Astrocyte (in vitro differentiated cells and primary cell): ENCODE measurements at places on chromosomes 7 and 10.

GRCh38 chr7:16086743-16087142 lies 334.6 kb downstream of the CRPPA start:
- DNase-seq: no peak

DNA sequence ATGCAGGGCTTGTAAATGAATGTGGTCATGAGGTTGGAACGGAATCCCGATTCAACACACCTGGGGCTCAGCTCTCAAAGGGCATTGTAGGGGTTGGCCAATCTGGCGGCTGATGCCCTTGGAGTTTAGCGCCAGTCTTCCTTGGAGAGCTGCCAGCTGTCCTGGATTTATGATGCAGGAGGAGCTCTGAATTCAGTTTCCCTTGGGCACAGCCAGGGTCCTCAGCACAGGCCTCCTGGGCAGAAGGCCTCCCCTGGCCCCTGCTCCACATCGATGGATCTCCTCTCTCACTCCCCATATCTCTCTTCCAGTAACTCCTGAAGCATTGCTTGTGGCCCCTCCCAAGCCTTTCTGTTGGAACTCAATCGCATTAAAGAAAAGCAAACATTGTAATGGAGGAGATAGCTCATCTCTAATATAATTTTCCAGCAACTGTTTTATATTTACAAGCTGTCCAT lies 985 bp upstream of the CYTH3 start:
- DNase-seq: no peak

GRCh38 chr10:130127364-130128061 lies 8.7 kb upstream of the GLRX3 start:
- DNase-seq: peak; percentile 59

GRCh38 chr7:126940723-126941307 lies 311.9 kb downstream of the GRM8 start:
- DNase-seq: no peak

DNA sequence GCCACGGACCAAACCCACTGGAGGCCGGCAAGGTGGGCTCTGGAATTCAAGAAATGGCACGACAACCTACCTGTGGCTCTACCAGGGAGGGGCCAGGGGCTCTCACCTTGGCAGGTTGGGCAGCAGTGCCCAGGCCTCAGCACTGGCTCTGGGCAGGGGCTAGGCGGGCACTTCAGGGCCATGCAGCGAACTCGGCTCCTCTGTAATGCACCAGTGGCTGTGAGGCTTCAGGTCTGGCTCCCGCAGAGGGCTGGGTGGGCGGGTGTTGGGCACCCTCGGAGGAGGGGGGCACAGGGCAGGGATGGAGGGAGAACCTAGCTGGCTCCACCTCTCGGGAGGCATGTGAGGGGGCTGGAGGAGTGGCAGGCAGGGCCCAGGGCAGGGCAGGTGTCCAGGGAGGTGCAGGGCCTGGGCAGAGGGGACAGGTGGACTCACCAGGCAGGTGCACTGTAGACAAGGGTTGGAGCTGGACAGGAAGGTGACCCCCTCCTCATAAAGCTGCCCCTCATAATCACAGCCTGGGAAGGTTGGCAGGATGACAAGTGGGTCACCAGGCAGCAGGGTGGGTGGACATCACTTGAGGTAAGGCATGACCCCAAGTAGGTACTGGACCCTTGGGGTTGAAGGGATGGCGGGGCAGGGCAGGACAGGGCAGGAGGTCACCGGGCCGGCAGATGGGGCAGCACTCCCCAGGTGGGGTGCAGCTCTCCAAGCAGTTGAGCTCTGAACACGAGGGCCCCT lies 6.7 kb downstream of the KCP start:
- no peak for DNase-seq

GRCh38 chr7:42794673-42795072 lies 117.2 kb downstream of the C7orf25 start:
- DNase-seq: no peak

- no peak for DNase-seq
These were observed 7.7 kb downstream of the DEPP1 start for GRCh38 chr10:44970812-44971395.
